Activated T-helper 1 cell treated with anti-CD3 and anti-CD28 coated beads, Interleukin-2, amount 50 U/mL, for 16 hours (primary cell): ENCODE measurements at places on chromosomes 5 and 9.

DNA sequence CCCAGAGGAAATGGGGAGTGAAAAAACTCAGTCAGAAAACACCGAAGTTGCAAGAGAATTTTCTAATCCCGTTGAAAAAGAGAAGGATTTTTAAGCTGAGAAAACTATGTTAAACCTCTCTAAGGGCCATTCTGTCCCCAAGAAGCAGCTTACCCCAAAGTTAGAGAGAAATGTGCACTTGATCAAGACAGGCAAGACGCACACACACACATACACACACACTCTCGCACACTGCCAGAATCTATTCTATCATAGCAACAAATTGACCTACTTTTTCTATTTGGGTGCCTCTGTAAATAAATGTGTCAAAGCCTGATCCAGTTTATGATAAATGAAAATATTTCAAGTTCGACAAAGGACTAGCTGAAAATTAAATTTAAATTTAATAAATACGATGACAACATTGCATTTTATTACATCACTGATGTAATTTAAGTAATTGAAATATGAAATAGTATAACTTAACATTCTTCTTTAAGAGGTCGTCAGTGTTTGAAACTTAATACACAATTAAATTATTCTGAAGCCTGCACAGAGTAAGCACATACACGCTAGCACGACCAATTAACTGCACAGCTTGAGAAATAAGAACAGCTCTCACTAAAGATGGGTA lies 5.9 kb downstream of the NFIL3 start:
- DNase-seq: no peak

DNA sequence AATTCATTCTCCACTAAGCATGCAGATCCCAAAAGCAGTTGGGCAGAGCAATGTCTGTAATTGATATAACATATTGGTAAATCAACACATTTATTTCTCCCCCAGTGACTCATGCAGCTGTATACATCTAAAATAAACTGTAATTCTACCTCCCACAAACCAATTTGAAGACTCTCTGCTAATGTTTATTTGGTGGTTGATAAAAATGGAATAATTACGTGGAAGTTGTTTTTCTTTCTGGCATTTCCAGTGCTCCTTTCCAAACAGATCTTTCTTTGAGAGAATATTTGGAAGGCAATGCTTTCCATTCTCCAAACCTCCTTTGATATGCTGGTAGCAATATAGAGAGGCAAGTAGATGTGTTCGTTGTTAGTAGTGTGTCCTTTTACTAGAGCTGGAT lies 194.7 kb downstream of the CHSY3 start:
- DNase-seq: no peak

DNA sequence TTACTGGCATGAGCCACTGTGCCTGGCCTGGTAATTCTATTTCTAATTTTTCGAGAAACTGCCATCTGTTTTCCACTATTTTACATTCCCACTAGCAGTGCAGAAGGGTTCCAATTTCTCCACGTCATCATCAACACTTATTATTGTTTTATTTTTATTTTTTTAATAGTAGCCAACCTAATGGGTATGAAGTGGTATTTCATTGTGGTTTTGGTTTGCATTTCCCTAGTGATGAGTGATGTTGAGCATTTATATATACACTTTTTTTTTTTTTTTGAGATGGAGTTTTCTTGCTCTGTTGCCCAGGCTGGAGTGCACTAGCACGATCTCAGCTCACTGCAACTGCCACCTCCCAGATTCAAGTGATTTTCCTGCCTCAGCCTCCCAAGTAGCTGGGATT lies 28.3 kb downstream of the WWC1 start:
- DNase-seq: no peak

- no peak for DNase-seq
Observed at GRCh38 chr5:73796164-73797131, 170.5 kb downstream of the ARHGEF28 start.

GRCh38 chr9:97064176-97064575 lies 25.2 kb upstream of the CTSV start:
- DNase-seq: no peak

- DNase-seq: no peak
Observed at GRCh38 chr9:122143876-122144405, 15.6 kb downstream of the NDUFA8 start.
